ENCODE measurements at places on chromosomes 16 and 17. TPM values are rescaled to one million over a fixed set of nuclear protein-coding genes. Genes with fewer than 3 reads are reported as not detected.

The MLLT6 gene
- 22.4 TPM for total RNA-seq

The GPR139 gene
- not detected for total RNA-seq

The RNF222 gene
- total RNA-seq: not detected

The CRYBA1 gene
- total RNA-seq: not detected

Data from melanocyte of skin (primary cell).